ENCODE measurements at places on chromosomes 5 and 9. TPM values are rescaled to one million over a fixed set of nuclear protein-coding genes. Genes with fewer than 3 reads are reported as not detected.

- DNase-seq = no peak
Measured at GRCh38 chr5:92769978-92770377, 811.0 kb downstream of the NR2F1-AS1 start.

DNA sequence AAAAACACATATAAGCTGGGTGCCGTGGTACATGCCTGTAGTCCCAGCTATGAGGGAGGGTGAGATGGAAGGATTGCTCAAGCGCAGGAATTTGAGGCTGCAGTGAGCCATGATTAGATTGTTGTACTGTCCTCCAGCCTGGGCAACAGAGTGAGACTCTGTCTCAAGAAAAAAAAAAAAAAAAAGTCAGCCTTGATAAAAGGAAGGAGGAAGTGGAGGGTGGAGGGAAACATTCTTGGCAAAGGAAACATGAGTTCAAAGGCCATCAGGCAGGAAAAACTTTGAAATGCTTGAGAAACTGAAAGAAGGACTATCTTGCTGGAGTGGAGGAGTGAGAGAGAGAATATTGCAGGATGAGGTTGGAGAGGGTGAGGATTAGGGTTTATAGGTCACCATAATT is 18.3 kb upstream of the ANKHD1 start:
- DNase-seq = no peak

DNA sequence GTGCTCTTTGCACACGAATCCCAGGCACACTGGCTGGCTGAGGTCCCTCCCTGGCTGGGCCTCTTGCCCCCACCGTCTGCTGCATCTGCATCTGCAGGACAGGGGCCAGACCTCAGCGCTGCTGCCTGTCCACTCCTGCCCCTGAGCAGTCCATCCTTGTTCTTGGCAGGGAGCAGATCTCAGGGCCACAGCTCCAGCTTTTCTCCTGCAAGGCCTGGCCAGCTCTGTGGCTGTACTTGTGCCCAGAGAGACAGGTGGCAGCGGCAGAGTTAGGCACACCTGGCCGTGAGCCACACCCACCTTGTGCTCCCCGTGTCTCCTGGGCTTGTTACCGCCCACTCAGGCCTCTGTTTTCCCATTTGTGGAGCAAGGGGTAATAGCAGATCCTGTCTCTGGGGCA is 13.9 kb downstream of the NEK6 start:
- DNase-seq = no peak

GRCh38 chr9:27468462-27469110 is 55.5 kb upstream of the IFNK start:
- no peak for DNase-seq

IFNA13 gene
- not detected for total RNA-seq

- DNase-seq = no peak
Measured at GRCh38 chr9:14311956-14312685, 1.8 kb downstream of the NFIB start.

- no peak for DNase-seq
Measured at GRCh38 chr9:130873966-130874365, 22.6 kb downstream of the QRFP start.

- no peak for DNase-seq
Measured at GRCh38 chr5:115607935-115608334, 5.7 kb upstream of the TICAM2 start.

DNA sequence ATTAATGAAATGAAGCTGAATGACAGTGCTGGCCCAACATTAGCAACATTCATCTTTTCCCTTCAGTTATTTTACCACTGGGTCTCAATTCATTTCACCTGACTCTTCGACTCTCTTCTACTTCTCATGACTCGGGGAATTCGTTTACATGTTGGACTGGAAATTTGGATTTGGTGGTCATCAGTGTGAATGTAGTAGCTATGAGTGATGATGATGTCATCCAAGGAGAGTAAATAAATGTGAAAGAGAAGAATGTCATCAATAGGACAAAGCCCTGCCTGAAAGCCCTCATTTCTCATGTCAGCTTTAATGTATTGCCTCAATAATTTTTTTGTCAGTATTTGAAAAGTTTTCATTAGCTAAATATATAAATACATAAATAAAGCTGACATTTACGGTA is 21.9 kb upstream of the CFAP95 start:
- DNase-seq = no peak

DNA sequence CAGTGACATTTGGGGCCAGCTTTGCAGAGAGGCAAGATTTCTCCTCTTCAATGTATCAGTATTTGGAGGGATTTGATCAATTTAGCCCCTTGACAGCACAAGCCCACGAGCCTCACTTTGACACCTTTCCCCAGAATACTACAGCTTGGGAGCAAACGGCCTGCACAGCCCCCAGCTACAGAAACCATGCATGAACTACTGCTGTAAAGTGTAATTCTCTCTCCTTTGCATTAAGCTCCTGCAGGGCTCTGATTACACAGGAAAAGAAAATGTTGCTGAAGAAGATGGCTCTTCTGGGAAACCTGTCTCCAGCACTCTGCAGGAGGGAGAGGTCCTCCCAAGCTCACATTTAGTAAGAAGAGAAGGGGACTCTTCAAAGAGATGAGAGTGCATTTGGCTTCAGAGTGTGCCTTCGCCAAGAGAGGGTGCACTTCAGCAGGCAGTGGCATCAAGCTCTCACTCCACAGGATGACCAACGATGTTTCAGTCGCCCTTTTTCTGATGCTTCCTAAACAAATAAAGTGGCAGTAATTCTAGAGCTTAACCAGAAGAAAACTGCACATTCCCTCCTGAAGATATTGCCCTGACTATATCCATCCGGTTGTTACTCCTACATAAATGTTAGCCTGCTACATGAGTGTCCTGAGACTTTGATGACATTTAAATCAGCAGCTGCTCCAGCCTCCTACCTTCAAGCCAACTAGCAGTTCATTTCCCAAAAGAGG is 272.2 kb downstream of the AUH start:
- no peak for DNase-seq

DNA sequence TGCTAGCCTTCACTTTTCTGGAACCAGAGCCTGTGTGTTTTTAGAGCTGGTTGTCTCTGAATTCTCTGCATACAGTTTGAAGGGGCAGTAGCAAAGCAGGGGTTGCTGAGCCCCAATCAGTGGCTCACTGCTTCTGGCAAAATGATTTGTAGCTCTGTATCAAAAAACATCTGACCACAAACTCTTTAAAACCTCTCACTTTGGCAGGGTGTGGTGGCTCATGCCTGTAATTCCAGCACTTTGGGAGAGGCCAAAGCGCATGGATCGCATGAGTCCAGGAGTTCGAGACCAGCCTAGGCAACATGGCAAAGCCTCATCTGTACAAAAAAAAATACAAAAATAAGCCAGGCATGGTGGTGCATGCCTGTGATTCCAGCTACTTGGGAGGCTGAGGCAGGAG is 28.3 kb upstream of the APC start:
- DNase-seq = no peak

- no peak for DNase-seq
Measured at GRCh38 chr5:116502138-116502537, 72.5 kb downstream of the SEMA6A start.

LCN15 gene
- not detected for total RNA-seq

GRCh38 chr9:71896761-71897160 is 14.2 kb downstream of the ABHD17B start:
- DNase-seq = no peak

SARDH gene
- 1.8 TPM for total RNA-seq

BHMT2 gene
- 14.2 TPM for total RNA-seq

FCN1 gene
- 14.3 TPM for total RNA-seq

FOXD4L3 gene
- not detected for total RNA-seq

- no peak for DNase-seq
Measured at GRCh38 chr9:119349351-119349825, 19.8 kb downstream of the BRINP1 start.
